ENCODE measurements at places on chromosomes 4 and X.
A peak's percentile ranks its signal among the peaks of the same experiment; 100 is the strongest.

- no peak for DNase-seq
Measured at GRCh38 chr4:18022572-18023050, 1.1 kb upstream of the LCORL start.

DNA sequence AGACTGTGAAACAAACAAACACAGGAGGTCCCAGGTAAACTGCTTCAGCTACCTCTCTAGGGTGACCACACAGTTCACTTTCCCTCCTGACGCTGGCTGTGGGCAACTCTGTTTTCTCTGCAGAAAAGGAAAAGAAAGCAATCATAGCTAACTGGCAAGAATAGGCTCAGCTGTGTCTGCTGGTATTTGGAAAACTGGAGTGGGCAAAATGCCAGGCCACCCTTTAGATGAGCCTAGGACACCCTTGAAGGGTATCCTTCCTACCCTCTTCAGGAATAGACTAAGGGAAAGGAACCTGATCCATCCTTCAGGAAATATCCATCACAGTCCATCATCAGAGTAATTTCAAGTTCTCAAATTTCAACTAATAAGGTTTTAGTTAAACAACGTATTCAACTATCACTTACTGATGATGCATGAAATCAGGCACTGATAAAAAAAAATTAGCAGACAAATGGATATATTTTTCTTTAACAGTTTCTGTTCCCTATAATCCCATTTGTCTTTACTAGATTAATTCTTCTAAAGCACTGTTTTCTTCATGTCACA, 60.9 kb downstream of the CAMK2D start:
- DNase-seq = peak; percentile 20

- DNase-seq = no peak
Measured at GRCh38 chr4:104451573-104451972, 43.1 kb downstream of the CXXC4 start.

GRCh38 chrX:119030990-119031389, 41.8 kb upstream of the CT47C1 start:
- DNase-seq = no peak

- no peak for DNase-seq
Measured at GRCh38 chrX:68492583-68492982, 6.3 kb upstream of the YIPF6 start.

DNA sequence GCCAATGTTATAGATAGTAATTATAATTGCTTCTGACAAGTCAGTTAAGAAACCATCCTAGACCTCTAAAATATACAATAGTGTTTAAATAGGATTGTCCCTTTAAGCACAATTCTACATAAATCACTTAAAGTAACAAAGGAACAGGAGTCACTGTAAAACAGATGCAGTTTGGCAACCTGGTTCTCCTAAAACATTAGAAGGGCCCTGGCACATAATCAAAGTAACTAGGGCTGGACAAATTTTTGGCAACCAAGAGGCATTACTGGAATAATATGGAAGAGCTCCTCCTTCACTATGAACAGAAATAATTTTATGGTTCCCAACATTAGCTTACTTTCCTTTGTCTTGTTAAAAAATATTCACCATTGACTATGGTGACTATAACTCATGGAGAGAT, 75.0 kb upstream of the CCDC160 start:
- DNase-seq = no peak

DNA sequence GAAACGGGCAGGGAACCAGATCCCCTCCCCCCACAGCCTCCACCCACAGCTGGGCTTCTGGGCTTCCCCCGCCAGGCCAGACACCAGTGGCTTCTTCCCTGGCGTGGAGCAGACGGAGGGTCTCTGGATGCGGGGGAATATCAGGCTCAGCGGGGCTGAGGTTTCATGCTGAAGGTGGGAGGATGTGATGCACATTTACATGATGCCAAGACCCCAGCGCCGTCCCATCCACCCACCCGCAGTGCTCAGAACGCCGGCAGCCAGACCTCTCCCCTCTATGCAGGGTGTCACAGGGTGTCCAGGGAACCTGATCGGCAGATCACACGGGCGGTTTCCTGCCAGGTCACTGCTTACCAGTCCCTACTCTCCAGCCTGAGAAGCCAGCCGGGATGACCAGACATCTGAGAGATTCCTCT, 12.8 kb upstream of the TNIP2 start:
- no peak for DNase-seq

DNA sequence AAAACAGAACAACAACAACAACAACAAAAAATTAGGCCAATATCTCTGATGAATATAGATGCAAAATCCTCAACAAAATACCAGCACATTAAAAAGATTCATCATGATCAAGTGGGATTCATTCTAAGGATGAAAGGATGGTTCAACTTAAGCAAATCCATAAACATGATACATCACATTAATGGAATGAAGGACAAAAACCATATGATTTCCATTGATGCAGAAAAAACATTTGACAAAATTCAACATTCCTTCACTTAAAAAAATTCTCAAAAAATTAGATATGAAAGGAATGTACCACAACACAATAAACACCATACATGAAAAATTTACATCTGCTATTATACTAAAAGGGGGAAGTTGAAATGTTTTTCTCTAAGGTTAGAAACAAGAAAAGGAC, 103.3 kb downstream of the IL15 start:
- no peak for DNase-seq

- DNase-seq = no peak
Measured at GRCh38 chr4:71732066-71732465, 51.8 kb downstream of the GC start.

GRCh38 chr4:11456401-11456800, 27.7 kb upstream of the HS3ST1 start:
- no peak for DNase-seq

- no peak for DNase-seq
Measured at GRCh38 chr4:159227378-159227777, 124.5 kb downstream of the RAPGEF2 start.

GRCh38 chr4:8058031-8058479, 100.6 kb downstream of the ABLIM2 start:
- no peak for DNase-seq

- DNase-seq = no peak
Measured at GRCh38 chr4:159248384-159249178, 145.7 kb downstream of the RAPGEF2 start.

DNA sequence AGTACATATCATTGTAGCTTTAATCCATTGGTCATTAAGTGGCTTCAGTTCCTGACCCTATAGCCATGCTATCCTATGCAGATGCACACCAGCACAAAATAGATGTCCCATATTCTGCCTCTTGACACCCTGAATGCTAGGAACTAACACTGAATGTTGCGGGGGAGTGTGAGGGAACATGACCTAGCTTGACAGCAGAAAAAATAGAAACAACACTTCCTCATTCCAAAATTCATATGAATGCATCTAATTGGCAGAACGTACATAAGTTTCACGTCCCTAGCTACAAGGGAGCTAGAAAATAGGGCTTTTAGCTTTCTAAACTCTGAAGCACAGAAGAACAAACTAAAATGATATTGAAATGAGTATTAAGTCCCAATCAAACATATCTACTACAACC, 14.4 kb upstream of the DCAF8L1 start:
- no peak for DNase-seq

DNA sequence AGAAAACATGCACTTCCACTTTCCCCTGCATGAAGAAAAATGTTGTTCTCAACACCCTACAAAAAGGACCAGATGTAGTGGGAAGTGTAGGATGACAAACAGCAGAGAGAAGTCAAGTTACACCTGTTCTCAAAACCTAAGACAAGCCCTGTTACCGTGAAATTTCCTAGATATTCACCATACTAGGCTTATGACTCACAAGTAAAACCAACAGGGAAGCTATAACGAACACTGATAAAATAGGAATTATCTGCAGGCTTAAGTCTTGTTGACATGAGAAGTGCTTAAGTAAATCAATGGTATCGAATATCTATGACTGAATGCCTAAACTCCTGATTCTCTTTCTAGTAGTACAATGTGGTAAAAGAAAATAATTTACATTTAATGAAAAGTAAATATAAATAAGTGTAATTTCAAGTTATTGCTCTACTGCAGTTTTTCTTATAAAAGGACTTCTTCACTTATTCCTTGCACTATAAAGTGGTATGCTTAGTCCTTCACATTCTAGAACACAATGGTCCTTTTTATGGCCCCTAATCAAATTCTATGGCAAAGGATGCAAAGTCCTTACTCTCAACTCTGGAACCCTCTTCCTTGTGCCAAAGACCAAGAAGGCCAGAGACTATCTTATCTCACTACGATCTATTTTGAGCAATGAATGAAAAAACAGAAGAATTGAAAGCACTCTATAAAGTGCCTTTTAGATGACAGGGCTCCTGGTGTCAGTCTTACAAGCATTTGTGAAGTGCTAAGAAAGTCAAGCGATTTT, 19.6 kb downstream of the AP1S2 start:
- DNase-seq = no peak

GRCh38 chrX:40120838-40121580, 23.3 kb upstream of the BCOR start:
- no peak for DNase-seq

DNA sequence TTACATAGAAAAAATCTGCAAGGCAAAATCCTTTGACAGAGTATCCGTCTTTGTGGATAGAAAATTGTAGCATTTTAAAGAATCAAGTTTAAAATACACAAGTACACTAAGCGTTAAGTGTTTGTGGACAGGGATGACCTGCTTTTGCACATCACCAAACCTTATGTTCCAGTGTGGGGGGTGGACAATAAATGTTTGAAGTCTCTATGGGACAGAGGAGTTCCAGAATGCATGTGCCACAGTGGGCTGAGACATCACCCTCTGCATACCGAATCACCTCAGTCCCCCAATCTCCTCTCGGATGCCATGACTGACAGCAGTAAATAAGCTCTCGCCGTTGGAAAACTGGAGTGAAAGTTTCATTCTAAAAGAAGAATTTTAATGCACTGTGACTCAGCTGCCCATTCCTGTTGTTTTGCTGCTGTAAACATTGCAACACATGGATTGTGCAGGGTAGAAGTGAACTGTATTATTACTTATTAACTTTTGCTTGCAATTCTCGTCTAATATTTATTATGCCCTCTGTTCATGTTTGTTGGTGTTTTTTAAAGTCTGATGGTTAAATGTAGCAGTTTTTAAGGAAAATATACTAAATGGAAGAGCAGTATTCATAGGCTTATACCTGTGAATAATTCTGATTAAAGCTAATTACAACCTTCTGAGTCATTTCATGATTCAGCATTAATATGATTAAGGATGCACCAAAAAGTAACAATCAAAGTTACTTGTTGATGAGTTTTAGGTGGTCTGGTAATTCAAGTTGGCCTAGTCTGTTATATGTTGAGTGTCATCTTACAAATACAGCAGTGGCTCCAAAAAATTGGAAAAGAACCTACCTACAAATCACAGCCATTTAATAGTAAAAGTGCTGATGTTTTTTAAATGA, 24.0 kb downstream of the CDKN2AIP start:
- no peak for DNase-seq

DNA sequence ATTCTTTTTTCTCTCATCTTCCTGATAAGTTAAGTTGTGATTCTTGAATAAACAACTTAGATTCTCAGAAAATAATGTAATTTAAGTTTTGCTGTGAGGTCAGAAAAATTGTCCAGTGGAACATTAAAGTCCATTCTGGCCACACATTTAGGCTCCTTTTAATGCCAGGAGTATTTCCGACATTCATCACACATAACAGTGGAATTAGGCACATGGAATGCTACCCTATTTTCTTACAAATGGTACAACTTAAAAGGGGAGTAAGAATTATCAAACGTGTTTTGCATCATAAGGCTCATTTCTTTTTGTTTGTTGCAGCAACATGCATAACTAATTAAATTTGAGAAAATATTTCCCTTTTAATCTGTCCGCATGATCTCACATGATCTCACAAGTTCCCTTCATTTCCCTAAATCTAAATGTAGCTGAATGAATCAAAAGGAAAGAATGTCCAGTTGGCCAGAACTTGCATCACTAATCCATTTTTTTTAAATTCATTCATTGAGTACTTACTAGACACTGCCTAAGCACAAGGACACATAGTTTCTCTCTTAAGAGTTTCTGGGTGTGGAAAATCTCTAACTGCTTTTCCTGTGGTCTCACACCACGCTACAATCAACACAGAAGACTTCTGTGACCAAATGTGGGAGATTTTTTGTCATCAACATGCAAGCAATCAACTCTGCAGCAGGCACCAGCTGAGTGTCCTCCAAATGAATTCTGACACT, 22.0 kb downstream of the SPARCL1 start:
- no peak for DNase-seq

DNA sequence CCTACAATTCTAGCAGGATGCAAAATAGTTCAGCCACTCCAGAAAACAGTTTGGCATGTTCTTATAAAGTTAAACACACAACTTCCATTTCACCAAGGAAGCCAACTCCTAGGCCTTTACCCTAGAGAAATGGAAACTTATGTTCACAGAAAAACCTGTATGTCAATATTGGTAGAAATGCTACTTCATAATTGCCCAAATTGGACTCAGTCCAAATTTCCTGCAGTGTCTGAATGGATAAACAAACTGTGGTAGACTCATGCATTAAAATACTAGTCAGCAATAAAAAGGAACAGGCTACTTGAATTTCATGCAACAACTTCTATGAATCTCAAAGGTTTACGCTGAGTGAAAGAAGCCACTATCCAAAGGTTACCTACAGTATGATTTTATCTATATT, 1738.8 kb upstream of the IGFBP7 start:
- DNase-seq = no peak

GRCh38 chrX:14095702-14096101, 66.0 kb upstream of the GEMIN8 start:
- DNase-seq = peak; percentile 58

- DNase-seq = no peak
Measured at GRCh38 chrX:119971184-119971583, 27.6 kb upstream of the NKAP start.

DNA sequence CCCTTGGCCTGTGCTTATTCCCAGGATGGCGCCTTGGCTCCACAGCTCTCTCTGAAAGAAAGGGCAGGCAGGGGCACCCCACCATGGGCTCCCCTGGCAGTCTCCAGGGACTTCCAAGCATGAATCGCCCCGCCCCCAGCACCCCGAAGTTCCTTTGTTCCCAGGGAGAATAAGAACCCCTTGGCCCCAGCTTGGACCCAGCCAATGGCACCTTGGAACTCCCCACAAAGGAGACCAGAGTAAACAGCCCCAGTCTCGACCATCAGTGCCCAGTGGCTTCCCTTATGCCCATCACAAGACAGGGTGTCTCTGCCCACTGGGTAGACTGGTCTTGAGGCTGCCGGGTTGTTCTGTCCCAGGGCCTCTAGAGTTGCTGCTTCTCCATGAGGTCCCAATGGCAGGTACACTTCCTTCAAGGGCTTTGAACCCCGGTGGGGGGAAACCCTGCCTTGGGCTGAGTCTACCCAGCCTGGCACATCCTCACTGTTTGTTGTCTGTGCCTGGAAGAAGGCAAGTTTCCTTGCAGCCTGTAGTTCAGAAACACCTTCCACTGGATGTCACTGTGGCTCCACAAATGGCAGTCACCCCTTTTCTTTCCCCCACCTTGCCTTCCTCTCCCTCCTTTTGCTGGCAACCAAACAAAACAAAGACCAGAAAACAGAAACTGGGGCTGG, 30.8 kb downstream of the NBDY start:
- no peak for DNase-seq

Data from HAP-1 (cell line).